Upper lobe of right lung (tissue), 1 donor: ENCODE measurements at places on chromosomes 13 and 19. TPM values are rescaled to one million over a fixed set of nuclear protein-coding genes. Genes with fewer than 3 reads are reported as not detected.
A peak's percentile ranks its signal among the peaks of the same experiment; 100 is the strongest.

DNA sequence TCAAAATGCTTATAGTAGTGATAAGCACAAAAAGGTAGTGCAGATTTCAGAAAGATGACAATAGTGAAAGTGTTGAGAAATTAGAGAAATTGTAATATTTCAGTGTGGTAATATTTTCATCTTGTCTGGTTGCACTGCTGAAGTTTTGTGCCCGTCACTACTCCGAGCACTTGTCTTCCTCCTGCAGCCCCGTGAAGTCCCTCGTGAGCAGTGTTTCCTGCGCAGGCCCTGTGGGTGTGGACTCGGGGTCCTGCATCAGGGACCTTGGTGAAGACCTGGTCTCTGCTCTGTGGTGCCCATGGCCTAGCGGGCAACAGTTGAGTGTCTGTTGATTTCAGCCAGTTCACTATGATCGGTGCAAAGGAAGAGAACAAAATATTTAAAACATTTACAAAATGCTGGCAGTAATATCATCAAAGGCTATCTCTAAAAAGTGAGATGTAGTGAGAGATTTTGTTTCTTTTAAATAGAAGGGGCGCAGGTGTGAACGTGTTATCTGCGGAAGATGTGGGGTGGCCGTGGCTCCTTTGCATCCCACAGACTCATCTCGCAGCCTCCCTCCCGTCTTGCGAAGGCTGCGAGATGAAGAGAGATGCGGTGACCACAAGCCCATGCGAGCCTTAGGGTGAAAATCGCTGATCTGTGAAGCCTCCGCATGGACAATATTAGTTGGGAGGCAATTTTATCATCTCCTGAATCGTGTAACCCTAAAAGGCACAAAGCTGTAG is 27.7 kb upstream of the DCUN1D2 start:
- DNase-seq = no peak

DNA sequence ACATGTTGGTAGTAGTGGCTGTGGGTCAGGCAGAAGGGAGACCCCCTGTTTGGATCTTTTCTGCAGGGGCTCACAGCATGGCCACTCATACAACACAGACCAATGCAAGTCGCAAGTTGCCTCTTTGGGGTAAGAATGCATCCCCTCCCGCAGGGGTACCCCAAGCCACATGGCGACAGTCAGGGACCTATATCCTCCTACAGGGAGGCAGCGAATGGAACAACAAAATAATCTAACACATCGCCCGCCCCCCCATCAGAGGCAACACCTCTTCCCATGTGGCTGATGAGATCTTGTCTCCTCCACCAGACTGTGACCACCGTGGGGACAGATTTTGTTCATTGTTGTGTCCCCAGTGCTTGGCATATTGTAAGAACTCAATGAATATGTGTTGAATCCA is 40.7 kb upstream of the PNMA8B start:
- peak; percentile 33 for DNase-seq

DNA sequence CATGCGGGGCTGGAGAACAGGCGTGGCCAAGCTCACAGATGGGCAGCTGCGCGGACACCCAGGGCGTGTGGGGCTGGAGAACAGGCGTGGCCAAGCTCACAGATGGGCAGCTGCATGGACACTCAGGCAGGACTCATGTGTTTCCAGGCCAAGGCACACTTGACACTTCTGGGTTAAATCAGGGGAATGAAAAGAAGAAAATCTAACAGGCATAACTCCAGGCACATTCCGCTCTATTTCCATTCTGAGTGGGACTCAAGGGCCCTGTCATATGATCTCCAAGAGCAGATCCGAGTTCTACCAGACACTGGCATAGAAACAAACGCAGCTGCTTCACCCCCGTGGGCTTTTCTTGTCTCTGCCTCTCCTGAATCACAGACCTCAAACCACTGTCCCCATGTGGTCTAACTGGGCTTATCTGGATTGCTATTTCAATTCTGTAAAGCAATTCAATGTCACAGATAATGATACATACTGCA is 17.4 kb upstream of the C13orf46 start:
- peak; percentile 26 for DNase-seq

- no peak for DNase-seq
Measured at GRCh38 chr13:113919761-113920559, 53.9 kb downstream of the C13orf46 start.

GRCh38 chr19:30733826-30734550 is 361.8 kb downstream of the ZNF536 start:
- DNase-seq = no peak

DNA sequence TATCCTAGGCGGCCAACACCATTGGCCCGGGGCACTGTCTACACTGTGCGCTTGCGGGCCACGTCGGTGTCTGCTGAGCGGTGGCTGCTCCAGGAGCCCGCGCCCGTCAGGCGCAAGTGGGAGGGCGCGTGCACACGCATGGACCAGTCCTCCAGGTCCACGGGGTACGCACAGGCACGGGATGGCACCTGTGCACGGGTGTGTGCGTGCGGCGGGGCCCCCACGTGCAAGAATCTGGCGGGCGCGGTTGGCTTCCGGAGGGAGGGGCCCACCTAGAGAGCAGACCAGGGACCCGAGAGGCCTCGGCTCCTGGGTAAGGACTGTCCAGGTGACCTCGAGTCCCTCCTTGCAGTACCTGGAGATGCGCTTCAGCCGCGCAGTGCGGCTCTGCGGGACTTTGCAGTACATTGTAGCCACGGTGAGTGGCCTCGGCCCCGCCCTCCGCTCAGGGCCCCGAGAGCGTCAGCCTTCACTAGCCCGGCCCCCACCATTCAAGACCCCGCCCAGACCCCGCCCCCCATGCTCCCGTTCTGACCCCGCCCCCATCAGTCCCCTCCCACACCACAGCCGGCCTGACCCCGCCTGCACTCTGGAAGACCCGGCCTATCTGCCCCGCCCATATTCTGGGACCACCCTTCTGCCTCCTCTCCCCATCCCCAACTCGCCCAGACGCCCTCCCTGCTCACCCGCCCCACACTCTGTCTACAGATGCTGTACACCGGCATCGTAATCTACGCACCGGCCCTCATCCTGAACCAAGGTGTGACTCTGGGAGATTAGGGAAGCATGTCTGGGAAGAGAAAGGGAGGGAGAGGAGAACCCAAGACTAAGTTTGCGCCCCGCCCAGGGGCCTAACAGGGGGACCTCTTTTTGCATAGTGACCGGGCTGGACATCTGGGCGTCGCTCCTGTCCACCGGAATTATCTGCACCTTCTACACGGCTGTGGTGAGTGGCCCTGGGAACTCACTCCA is 2.3 kb downstream of the SLC5A5 start:
- DNase-seq = peak; percentile 77

The NAPSA gene
- 1,895 TPM for total RNA-seq

- DNase-seq = no peak
Measured at GRCh38 chr19:35732540-35733179, 9.6 kb downstream of the IGFLR1 start.

The ZNF607 gene
- 7.5 TPM for total RNA-seq

The CYP2F1 gene
- total RNA-seq = not detected

The DCAF15 gene
- 35.1 TPM for total RNA-seq

DNA sequence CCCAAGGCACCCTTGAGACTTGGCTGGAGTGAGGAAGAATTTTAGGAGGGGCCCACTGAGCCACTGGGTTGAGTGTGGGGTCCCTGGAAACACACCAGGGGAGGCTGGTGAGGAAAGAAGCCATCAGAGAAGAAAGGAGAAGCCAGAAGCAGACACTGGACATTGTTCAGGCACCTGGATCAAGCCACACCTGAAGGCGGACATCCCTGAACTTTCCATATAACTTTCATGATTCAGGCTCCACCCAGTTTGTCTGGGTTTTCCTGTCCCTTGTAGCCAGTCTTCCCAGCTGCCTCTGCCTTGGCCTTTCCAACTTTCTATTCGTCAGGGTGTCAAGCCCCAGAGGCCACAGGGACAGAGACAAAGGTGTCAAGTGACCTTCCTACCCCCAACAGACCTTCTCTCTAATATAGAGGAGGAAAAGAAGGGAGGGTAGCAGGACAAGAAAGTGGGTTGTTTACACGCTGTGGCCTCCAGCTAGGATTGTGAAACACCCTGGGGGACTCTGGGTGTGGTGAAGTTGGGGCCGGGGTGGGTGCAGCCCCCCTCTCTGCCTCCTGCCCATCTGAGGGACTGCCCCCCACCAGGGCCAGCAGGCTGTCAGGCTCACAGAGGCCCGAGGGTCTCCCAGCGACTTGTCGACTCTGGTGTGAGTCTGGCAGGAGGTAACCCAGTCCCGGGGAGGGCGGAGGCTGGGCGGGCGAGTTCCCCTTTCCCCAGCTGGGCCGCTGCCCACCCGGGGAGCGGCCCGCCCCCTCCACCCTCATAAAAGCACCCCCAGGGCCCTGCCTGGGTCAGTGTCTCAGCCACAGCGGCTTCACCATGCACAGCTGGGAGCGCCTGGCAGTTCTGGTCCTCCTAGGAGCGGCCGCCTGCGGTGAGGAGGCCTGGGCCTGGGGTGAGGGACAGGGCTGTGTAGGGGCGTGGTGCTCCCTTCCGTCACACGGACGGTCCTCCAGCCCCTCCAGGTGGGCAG is at the start of gene CFD:
Gene CFD, plus strand, starts transcription at position 797 of the 976 bp plus-strand sequence. Its CDS starts 26 bp downstream, at position 823.
- DNase-seq = peak; percentile 82

The CCDC169 gene
- 0.55 TPM for total RNA-seq

DNA sequence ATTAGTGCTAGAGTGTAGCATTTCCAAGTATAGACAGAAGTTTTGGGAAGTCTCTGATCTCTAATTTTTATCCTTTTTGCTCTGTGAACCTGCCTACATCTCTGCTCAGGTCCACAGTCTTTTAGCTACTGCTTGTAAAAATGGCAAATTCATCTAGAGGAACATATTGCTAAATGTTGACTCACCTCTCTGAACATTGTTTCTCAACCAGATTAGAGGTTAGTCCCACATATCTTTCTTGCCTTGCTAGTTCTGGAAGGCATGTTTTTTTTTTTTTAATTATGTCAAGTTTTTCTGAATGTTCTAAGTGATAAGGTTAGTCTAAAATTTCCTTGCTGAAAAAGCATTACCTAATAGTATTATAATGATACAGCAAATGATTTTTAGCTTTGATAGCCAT is 2889.6 kb upstream of the PCDH20 start:
- DNase-seq = no peak

The GPR180 gene
- total RNA-seq = 6.0 TPM

The ZNF675 gene
- total RNA-seq = 12.9 TPM

The ZNF614 gene
- 7.6 TPM for total RNA-seq

- no peak for DNase-seq
Measured at GRCh38 chr13:61531383-61532065, 115.9 kb upstream of the PCDH20 start.

DNA sequence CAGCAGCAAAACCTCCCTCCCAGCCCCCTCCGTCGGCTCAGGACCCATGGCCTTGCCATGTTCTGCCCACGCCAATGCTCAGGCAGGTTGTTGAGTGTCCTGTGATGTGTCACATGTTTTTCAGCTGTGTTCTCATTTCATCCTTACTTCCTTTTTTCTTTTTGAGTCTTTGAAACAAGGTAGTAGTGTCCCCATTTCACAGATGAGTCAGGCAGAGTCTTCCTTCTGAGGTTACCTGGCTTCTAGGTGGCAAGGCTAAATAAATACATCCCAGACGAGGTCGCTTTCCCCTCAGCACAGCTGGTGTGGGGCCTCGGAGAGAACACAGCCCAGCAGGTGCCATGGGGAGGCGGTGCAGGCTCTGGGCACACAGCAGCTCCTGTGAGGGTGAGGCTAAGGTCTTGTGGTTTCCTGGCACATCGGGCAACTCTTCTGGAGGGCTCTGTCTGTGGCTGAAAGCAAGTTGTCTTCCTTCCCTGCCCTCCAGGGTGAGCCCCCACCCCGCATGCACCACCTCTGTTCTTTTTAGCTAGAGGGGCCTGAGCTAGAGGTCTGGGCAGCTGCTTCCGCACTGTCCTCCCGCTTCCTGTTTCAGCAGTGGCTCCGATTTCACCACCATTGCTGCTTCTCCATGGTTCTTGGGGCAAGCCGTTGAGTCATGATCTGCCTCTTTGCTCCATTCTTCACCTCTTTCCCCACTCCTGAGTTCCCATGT is 15.1 kb downstream of the PRAM1 start:
- DNase-seq = peak; percentile 83

The C19orf81 gene
- 3.9 TPM for total RNA-seq

DNA sequence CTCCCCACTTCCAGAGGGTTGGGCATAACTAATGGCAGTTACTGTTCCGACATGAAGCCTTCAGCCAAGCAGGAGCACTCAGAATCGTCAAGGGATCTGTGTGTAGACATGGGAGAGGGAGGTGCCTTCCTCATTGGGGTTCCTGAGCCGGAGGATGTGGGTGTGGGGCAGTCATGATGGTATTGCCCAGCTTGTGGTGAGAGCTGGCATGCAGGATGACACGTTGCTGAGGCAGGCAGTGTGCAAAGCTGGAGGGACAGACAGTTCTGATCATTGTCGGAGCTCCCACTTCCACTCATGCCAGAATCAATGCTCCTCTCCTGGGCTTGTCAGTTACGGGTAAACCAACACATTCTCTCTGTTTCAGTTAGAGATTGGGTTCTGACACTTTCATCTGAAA is 83.9 kb upstream of the TSC22D1 start:
- DNase-seq = no peak
